ENCODE measurements at places on chromosomes 3 and 15.

GRCh38 chr15:99126131-99126588, 21.3 kb downstream of the SYNM start:
- no peak for DNase-seq

DNA sequence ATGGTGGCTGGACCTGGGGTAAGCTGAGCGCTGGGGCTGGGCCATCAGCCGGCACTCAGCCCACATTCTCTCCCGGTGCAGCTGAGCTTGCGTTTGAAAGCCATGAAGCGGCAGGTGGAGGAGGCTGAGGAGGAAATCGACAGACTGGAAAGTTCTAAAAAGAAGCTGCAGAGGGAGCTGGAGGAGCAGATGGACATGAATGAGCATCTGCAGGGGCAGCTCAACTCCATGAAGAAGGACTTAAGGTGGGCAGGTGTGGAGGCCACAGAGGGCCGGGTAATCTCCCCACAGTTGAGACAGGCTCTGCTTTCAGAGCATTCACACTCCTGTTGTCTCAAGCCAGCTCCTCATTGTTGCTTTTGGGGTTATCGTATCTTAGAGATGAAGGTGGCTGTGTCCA, 45.7 kb upstream of the MYZAP start:
- DNase-seq: no peak

DNA sequence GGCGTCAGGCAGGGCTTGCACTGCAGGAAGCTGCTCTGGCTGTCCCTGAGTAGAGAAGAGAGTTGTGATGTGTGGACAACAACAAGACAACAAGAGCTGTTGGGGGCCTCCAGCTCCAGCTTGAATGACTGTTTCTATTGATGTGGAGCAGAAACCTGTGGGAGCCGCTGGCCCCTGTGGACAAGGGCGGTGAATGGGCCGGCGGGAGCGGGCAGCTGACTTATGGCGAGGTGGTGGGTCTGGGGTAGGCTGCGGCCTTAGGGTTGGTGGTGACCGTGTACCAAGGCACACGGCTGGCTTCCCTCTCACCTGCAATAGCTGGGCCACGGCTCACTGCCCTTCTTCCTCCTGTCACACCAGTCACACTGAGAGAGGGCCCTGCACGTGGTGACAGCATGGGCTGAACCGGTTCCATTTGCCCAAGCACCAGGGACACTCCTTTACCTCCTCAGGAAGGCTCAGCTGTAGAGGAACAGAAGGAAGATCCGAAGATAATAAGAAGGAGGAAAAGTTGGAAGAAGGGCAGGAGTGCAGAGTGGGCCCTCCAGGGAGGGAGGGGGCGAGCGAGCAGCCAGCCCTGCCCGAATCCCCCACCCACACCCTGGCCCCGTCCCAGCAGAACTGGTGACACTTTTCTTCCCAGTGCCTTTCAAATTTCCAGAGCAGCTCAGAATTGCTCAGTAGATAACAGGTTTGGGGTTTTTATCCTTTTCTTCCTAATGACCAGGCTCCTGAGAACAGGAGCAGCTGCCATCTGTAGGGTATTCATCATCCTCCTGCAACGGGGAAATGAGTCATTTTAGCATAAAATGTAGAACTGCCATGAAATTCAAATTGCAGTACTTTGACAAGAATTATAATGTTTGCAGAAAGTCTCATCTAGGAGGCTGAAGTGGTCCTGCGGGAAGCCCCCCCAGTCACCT, 136.9 kb downstream of the TJP1 start:
- DNase-seq: no peak

- DNase-seq: no peak
Measured at GRCh38 chr15:66886686-66887273, 178.6 kb upstream of the SMAD3 start.

DNA sequence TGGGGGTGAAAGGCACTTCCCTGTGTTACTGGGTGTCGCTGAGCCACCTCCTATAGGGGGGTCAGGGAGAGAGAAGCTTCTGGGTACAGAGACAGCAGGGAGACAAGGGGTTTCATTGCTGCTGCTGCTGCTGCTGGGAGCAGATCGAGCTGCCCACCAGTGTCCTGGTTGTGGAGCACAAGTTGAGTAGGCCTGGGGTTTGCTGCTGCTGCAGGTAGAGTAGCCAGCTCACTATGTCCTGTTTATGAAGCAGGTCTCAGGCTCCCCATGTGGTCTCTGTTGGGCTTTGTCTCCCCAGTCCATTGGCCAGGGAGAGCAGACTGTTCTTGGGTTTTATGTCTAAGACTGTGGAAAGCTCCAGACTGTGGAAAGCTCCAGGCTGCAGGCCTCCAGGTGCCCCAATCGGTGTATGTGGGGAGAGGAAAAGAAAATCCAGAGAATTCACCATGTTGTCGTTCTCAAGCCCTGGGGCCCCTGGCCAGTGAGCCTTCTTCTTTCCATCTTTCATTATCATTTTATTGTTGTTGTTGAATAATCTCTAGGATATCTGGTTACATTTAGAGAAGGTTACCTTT, 157.8 kb downstream of the ADAMTS17 start:
- DNase-seq: peak; percentile 27

DNA sequence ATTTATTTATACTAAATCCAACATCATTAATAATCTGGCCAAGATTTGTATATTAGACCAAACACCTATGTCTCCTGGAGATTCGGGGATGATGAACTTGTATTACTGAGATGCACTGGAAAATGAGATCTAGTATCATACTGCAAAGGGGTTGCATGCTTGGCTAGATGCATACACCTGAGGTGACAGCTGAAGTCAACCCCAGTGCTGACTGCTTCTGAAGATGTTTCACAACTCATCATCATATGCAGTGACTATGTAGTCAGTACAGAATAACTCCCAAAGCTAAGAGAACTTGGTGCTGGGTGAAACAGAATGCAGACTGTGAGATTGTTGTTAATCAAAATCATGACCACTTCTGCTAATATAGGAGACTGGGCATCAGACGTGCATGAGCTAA, 1114.2 kb downstream of the NSUN3 start:
- DNase-seq: no peak

- no peak for DNase-seq
Measured at GRCh38 chr3:99430348-99431134, 207.9 kb upstream of the COL8A1 start.

GRCh38 chr3:114104414-114104813, 47.9 kb downstream of the QTRT2 start:
- no peak for DNase-seq

- no peak for DNase-seq
Measured at GRCh38 chr15:63362196-63362595, 19.4 kb downstream of the CA12 start.

DNA sequence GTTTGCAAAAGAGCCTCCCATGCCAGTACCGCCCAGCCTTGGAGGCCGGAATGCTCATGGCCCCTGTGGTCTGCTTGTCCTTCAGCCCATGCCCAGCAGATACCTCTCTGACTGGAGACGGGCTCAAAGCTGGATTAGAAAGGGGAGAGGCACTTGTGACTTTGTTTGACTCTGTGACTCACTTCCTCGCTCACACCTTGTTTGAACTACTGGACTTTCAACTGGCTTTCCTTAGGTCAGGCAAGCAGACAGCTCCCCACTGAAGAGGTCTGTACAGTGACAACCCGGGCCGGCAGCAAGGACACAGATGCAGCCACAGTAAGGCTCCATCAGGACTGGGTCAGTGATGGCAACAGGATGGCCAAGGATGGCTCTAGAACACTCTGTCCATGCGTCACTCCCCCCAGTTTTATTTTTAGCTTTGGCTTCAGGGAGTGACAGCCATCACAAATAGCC, 98.6 kb upstream of the ABHD17C start:
- no peak for DNase-seq

GRCh38 chr3:139533781-139534454, 5.6 kb downstream of the RBP1 start:
- DNase-seq: no peak

GRCh38 chr3:59016930-59017616, 32.8 kb downstream of the CFAP20DC start:
- DNase-seq: no peak

GRCh38 chr3:183488343-183488742, 59.9 kb upstream of the MCF2L2 start:
- no peak for DNase-seq

GRCh38 chr15:77592758-77593157, 40.0 kb downstream of the LINGO1 start:
- DNase-seq: no peak

DNA sequence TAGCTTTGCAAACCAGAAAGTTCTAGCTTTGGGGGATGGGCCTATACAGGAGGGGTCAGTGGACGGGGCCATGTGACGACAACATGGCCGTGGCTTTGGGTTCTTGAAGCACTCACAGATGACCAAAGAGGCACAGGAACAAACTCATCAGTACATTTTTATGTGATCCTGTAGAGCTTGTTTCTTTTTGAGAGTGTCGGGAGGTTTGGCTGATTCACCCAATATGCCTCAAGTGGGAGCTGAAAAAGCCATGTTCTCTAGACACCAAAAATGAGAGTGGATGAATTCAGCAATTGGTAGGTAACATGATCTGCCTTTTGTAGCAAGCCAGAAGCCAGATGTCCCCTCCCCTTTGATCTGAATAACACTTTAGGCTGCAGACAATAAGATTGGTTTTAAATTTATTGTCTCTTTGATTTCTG, 30.1 kb downstream of the GREM1 start:
- no peak for DNase-seq

DNA sequence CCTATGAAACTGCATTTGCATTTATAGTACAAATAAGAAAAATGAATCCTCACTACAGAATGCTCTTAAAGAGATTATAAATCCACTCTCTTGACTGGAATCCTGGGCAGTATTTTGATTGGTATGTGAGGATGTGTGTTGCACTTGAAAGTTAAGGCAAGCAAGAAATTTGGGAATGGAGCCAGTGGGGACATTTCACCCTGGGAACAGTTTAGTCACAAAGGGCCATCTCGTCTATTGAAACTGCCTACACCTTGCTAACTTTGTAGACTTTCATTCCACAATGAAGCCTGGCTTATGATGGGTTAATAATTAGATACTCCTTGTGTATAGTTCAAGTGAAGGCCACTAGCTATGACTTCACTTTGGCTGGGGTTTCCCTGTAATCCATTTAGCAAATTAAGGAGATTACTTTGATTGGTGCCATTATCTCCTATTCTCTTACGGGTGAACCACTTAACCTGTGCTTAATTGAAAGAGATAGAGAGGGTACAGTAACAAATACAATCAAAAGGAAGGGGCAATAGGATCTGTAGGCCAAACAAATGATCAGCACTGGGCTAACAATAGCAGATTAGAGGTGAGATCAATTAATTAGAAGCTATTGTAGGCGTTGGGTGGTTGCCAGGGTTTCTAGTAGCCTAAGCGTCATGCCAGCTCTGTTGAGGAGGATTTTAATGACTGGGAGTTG, 146.9 kb upstream of the RARB start:
- DNase-seq: no peak

DNA sequence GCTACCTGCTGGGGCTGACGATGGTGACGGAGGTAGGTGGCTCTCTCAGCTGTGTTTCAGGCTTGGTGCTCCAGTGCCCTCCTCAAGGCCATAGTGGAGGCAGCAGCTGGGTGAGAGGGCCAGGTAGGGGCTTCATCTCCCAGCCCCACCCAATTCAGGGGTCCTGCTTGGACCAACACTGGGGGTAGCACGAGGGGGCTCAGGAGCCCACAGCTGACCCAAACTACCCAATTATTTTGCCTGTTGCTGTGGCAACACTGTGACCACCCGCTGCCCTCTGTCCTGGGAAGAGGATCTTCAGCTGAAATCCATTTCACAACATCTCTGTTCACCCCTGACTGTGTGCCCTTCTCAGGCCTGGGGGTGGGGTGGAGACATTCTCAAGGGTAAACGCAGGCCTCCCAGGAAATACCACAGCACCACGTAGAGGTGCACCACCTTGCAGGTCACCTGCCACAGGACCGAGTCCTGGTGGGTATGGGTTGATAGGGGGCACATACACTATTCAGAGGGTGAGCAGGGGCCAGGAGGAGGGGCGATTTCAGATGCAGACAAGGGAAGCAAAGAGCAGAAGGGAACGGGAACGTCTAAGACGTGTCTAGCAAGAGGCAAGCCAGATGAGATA, 62.7 kb downstream of the GRIP2 start:
- peak; percentile 40 for DNase-seq

GRCh38 chr3:31937225-31937624, 43.8 kb downstream of the OSBPL10 start:
- DNase-seq: no peak

DNA sequence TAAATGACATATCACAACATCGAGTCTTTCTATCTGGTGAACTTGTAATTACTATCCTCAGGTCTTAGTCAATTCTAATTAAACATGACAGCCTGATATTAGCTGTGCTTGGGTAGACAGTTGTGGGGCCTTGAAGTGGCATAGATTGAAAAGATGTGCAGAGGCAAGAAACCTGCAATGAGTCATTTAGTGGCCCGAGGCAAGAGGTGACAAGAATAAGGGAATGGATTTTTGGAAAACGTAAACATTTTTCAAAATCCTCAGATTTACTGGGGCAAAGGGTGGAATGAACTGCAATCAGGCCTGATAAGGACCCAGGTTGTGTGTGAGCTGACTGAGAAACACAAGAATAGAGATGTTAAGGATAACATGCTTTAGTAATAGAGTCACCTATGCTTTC, 29.5 kb upstream of the ULK4 start:
- no peak for DNase-seq

- no peak for DNase-seq
Measured at GRCh38 chr15:63506537-63507035, 2.2 kb downstream of the USP3 start.

DNA sequence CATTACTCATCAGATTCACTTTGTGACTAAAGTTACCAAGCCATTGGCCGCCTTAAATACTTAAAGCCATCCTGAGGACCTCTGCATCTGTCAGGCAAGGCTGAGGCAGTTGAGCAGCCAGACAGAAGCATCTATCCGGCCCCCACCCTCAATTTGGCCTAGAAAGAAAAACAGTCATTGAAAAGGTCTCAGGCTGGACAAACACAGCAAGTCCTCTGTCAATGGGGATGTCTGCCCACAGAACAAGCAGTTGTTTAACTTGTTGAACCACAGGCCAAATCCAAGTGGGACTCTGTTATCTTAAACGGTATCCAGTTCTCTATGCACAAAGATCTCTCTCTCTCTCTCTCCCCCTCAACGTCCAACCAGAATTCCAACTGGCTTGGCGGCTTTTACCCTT, 2.8 kb downstream of the ZIC4 start:
- DNase-seq: no peak

DNA sequence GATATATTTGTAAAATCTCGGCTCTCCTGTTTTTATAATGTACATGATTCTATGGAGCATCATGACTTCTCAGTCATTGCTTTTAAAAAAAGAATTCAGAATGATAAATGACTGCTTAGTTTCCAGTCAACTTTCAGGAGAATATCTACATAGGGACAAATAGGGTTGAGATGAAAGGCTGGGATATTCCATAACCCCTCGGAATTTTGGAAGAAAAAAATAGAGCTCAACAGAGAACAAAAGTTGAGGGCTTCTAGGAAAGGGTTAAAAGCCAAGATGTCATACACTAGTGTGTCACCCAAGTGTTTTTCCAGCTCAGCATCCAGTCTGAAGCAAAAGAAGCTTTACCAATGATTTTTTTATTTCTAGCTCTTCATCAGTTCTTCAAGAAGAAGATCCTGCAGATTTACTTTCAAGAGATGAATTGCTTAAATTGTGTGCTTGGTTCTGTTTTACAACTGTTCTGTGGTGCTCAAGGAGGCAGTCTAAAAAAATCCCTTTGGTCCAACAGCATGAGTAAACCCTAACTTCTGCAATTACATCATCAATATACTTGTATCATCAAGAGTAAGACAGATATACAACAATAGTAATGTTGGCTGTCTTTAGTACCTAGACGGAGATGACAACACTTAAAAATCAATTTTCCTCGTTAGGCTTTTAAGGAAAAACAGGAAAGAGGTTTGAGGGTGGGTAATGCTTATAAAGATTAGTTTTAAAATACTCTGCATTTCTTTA, 979 bp downstream of the UNC13C start:
- no peak for DNase-seq

GRCh38 chr15:39857132-39857531, 62.9 kb downstream of the GPR176 start:
- no peak for DNase-seq
